ENCODE measurements at places on chromosomes 2 and 18.

DNA sequence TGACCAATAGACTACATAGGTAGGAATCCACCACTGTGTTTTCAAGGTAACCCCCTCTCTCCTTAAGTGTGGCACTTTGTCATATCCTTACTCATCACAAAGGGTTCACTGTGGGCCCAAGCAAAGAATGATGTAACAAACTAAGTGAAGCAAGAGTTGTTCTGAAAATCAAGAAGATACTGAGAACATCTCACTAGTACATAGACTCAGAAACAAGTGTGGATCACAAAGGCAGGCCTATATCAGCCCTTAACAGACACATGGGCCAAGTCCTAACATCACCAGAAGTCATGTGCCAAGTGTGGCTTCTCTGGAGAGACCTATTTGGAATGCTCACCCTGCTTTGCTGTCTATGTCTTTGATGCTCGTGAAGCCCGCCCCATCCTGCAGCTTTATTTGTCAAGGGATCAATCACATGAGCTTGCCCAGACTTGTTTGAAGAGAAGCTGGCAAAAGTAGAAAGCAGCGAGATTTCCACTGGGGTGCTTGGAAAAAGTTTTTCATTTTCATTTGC lies 131.2 kb upstream of the TTC39C start:
- no peak for DNase-seq

DNA sequence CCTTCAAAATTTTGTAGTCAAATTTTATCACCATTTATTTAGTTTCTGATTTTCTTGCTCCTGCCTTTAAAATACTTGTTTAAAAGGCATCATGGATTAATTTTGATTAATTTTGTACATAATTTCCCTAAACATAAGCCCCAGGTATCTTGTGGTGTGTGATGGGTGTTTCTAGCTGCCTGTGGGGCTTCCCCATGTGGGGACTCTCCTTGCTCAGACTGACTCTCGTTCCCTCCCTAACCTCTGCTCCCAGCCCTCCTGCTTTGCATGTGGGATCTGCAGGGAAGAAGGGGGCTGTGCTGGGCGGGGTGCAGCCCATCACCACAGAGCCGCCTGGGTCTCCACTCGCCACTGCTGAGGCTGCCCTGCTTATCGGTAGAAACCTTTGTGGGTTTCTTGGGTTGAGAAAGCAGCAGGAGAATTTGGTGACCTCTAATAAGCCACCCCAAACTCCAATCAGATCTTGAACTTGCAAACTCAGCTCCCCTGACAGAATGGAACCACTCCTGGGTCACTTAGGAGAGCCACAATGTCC lies 72.5 kb downstream of the MRPS9 start:
- no peak for DNase-seq

DNA sequence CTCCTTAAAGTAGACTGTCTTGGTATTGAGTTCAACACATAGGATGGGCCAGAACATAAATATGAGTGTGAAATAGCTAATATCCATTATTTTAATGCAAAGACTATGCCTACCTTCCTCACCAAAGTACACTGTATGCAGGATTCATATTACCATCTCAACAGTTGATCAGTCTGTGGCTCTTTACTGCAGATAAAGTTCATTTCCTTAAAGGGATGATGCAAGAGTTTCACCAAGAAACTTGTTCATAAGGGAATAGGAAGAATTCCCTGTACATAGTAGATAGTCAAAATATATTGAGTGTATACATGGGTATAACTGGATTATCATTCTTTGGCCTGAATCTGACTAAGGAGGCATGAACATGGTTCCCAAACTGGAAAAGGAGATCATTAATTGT lies 35.0 kb downstream of the MARS2 start:
- DNase-seq = no peak

DNA sequence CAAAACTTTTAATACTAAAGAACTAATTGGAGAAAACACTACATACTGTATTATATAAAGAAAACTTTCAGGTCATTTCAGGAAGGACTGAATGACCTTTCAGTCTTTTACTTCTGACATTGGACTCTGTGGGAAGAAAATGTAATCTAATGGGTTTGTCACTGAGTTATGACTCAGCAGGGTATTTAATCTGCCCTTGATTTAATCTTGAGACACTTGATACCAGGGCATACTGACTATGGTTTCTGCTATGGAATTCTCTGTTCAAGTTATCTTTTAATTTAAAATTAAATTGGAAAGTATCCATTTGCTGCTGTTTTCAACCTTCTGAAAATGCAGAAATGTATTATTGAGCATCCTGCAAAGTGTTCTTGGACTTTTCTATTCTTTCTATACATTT lies 354.2 kb upstream of the GALNT5 start:
- DNase-seq = no peak

GRCh38 chr2:18578033-18578432 lies 11.3 kb downstream of the NT5C1B start:
- no peak for DNase-seq

GRCh38 chr2:38141501-38141900 lies 65.5 kb upstream of the CYP1B1 start:
- no peak for DNase-seq

GRCh38 chr2:101869527-101869926 lies 122.2 kb upstream of the IL1R2 start:
- DNase-seq = no peak

GRCh38 chr2:56583796-56584315 lies 400.1 kb downstream of the CCDC85A start:
- no peak for DNase-seq

GRCh38 chr2:157107877-157108276 lies 149.6 kb upstream of the GALNT5 start:
- DNase-seq = no peak

DNA sequence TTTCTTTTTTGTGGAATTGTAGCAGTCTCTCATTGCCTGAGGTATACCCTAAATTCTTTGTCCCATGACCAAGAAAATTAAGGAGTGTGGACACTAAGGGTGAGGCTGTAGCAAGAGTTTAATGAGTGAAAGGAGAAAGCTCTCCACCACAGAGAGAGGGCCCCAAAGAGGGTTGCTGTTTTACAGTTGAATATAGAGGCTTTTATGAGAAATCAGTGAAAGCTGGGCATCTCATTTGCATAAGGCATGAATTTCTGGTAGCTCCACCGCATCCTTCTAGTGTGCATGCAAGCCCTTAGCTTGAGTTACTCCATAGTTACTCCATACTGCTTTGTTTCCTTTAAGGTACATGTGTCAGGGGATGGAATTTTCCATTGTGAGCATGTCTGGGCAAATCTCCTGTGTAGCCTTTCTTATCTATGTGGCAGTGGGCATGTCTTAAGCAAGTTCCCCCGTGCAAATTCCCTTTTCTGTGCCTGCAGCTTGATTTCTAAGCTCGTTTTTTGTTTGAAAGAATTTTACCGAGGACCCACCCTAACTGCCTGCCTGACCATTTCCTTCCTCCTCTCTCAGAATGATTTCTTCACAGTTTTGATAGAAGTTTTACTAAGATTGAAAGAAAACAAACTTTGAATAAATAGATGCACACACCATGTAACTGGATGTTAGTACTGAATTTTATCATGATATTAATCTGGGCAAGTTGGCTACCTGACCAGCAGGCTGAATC lies 218.9 kb downstream of the PARD3B start:
- no peak for DNase-seq
